GM06990 (cell line): ENCODE measurements at places on chromosomes 5 and 9.

DNA sequence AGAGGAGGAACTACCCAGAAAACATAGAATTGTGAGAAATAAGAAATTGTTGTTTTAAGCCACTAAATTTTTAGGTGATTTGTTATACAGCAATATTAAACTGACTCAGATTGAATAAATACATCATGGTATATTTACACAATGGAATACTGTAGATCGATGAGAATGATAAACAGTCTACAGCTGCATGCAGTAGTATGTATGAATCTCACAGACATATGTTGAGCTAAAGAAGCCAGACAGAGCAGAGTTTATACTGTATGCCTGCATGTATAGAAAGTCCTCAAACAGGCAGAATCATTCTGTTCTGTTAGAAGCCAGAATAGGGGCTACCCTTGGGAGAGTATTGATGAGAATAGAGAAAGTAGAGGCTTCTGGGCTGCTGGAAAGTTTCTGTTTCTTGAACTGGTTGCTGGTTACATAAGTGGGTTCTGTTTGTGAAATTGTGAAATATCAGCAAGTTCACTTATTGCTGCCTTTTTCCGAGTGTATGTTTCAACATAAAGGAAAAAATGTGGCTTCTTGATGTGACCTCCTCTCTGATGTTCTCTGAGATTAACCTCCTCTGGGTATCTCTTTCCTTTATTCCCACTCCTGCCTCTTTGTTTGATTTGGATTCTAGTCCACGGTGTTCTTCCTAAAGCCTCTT is 9.6 kb downstream of the KIAA1958 start:
- no peak for DNase-seq

DNA sequence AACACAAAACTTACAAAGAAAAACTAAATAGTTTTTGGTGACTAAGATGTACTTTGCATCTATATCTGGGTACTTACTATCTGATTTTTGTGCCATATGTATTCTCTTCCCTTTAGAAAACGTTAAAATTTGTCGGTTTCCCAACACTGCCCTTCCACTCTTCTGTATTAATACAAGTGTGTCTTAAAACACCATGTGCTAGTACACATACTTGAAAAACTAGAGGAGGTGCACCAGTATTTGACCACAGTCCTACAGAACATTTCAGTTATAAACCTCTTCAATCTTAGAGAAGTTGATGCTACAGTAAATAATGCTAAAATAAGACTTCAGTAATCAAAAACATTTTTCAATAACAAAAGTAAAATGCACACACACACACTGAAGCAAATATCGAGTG is 251.2 kb downstream of the EFNA5 start:
- no peak for DNase-seq

DNA sequence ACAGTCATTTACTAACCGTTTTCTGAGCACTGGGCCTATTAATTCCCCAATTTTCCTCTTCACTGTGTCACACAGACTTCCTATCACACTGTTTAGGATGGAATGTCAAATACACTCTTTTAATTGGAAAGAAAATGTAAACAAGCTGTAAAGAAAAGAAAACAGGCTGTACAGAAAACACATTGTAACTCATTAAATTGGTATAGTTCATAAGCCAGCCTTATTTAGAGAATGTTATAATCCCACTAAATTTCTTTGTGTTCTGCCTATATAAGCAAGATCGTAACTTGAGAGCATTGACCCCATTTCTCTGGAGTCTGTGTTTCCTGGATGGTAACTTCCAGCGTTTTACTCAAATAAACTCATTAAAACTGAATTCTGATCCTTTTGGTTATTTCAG is 46.5 kb downstream of the TARS1 start:
- DNase-seq = no peak

DNA sequence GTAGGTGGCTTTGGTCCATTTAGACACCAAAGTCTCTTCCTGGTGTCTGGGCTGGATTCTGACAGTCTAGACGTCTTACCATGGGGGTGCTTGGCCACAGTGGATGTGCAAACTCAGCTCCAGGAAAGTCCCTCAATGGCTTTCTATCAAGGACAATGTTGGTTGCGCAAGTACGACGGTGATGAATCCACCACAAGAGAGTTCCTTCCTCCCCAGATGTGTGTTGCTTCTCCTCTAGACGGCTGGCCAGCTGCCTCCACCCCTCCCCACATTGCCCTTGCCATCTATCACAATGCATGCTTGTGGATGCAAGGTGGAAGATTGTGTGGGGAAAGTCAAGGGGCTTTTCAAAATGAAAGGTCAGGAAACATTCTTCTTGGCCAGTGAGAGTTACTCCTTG is 89.7 kb upstream of the IRX2 start:
- no peak for DNase-seq

DNA sequence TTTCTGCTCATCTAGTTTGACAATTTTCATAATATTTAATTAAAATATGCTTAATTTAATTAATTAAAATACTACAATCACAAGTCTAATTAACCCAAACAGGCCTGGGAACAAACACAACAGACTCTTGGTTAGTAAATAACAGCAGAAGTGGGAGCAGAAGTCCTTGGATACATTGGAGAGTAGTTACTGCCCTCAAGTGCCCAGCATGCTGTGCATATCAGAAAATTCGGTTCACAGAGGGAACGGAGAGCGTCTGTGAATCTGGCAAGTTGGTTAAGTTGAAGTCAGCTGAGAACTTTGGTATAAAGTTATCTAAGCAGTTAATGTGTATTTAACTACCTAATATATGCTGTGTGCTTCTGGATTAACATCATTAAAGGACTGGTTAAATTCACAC is 87.0 kb upstream of the ATG10 start:
- DNase-seq = no peak

GRCh38 chr5:174567506-174568141 is 156.8 kb upstream of the MSX2 start:
- DNase-seq = no peak

- no peak for DNase-seq
These were observed 43.7 kb downstream of the SECISBP2 start for GRCh38 chr9:89361816-89362646.

DNA sequence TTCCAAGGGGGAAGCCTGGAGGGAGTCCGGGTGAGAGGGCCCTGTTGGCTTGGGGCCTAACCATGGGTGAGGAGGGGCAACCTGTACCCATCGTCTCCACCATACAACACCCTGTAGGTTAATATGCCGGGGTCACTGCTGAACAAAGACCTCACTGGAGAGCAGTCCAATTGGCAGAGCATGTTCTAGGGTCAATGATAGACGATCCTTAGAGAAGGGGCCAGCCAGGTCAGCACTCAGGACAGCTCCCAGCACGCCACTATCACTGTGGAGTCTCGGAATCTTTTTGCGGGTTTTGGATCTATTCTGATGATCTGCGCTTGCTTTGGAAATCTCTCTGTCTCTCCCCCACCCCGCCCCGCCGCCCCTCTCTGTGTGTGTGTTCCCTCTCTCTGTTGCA is 218.4 kb upstream of the MVB12B start:
- no peak for DNase-seq

DNA sequence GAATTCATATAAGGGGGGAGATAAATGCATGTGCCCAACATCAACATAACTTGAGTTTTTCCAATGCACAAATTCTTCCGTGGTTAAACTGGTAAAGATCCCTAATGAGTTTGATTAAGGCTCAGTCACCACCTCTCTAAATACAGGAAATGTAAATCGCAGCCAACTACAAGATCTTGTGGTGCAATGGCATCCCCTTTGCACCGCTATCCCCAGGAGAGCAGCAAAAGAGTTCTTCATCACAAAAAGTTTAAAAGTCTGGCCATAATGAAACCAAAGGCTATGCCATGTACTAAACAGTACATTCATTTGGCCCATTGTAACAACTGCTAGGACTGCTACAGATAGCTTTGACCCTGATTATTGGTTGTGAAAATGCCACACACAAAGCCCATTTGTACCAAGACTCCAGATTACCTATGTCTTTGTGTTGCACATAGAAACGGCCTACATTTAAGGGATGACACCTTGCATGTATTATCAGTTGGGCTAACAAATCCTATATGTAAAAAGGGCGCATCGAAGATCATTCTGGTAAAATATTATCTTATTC is 44.5 kb downstream of the ZNF608 start:
- no peak for DNase-seq
